Eye (tissue), 1 donor: ENCODE measurements at places on chromosomes 11 and 22.

DNA sequence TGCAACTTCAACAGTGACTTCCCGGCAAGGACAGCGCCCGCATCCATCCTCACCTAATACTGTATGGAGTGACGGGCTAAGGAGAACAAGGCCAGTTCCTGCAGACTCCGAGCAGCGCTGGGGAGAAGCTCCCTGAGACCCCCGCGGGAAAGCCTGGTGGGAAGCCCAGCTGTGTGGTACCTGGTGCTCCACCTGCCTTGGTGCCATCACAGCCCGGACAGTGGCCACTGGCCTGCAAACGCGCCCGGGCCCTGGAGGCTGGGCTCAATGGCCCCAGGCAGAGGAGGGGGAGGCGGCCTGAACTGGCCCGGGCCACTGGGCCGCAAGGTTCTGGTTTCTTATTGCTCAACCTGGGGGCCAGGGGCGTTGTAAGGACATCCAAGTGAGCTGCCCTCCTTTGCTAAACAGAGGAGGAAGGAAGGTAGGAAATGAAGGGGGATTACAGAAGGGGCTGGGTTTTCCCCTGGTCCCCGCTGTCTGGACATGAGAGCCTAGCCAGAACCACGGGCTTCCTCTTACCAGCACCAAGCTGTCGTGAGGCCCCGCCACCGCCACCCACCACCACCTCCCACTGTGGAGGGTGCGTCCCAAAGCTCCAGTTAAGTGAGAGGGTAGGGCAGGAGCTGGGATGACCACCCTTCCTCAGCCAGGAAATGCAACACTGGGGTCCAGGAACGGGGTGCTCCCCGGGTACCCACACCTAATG is 8.5 kb upstream of the CDC42BPG start:
- DNase-seq = no peak

DNA sequence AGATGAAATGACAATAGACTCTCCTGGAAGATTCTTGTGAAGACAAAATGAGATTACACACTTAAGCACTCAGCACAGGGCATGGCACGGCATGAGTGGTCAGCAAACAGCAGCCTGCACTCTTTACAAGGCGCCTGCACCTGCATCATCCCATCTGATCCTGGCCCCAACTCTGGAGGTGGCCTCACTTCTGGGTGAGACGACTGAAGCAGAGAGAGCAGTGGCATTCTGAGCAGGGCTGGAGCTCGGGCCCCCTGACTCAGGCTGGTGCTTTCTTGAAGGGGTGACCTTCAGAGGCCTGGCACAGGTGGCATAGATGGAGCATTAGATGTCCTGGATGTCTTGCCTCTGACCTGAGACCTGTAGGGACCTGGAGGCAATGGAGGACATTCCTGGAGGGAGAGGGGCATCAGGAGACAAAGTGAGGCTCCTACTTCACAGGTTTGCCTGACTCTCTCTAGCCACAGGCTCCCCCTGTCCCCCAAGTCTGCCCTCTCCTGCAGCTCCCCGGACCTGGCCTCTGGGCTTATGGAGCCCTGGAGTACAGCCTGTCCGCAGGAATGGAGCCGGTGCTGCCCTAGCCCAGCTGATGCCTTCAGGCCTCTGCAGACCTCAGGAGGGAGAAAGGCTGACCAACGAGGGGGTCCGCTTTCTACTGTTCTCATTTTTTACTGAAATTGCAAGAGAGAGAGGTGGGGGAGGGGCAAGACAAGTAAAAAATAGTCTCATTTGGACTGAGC is 65.5 kb upstream of the THY1 start:
- DNase-seq = no peak

DNA sequence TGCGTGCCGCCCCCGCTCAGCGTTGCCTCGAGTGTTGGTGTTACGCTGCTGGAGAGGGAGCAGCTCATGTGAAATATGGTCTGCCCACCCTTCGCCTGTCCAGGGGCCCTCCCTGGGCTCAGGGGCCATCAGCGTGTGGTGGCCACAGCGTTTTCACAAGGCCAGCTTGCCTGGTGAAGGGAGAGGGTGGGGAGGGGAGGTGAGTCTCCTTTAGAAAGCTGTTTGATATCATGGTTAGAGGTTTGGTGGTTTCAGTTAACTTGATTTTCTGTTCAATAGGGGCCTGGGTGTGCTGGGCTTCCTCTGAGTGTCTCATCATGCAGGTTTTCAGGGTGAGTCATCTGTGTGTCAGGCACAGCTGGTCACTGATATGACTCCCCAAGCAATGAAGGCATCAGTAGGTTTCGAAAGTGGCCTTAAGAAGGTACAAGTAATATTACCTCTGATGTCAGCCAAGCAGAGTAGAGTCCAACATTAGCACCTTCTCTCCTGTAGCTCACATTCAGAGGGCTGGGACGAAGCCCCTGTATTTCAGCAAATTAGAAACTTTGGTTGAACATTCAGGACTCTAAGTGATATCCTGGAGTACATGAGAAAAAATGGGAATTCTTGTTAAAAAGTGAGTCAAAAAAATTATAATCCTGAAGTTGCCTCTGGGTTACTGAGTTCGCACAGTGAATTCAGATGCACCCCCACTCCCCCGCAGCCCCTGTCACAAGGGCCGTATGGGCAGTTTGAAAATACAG is 172.5 kb downstream of the TBC1D22A start:
- DNase-seq = no peak

GRCh38 chr22:21791635-21792625 is 56.3 kb upstream of the YPEL1 start:
- no peak for DNase-seq

DNA sequence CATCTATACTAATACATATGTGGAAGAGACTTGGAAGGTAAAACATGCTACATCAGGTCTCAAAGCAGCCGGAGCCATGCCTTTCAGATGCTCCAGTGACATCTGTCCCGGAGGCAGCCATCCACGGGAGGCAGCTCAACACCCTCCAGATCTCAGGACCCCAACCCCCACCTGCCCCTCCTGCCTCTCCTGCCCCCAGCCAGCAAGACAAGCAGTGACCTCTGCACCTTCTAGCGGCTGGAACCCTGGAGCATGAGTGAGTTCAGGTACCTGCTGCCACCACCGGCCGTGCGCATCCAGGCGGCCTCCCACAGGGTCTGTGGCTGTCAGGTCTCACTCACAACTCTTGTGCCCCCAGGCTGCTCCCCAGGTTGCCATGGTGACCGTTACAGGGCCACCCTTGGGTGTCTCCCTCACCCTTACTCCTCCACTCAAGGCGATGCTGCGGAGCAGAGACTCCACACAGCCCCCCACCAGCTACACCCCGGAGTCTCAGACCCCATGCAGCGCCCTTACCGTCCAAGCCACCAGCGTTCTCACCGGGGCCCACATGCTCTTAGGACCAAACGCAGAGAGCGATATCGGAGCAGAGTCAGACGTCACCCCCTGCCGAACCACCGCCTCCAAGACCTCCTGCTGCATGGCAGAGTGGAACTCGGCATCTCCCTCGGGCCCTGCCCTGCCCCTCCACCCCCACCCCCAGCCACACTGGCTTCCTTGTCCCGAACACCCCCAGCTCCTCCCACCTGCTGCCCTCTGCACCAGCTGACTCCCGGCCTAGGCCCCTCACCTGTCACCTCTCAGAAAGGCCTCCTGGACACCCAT is 34.7 kb downstream of the CERK start:
- no peak for DNase-seq

DNA sequence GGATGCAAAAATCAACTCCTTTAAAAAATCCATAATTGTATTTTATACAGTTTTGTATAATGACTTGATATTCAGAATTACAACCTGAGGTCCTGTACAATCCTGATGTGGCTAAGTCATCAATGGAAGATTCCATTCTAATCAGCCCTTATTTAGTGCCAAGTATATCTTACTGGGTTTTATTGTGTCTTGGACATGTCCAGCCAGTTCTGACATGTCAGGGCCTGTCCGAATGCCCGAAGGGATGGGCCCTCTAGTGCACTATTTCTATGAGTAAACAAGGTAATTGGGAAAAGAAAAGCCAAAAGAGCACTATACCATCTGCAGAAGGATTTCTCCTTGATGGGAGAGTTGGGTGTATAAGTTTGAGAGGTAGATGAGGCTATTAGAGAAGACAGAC is 412.9 kb downstream of the METTL15 start:
- DNase-seq = no peak

GRCh38 chr22:24024354-24024753 is 13.2 kb downstream of the CABIN1 start:
- DNase-seq = no peak

GRCh38 chr11:62664405-62665074 is 470 bp downstream of the C11orf98 start:
- DNase-seq = no peak

GRCh38 chr11:72224564-72225410 is at the start of gene INPPL1:
INPPL1 (plus strand) TSS chr11:72224767; CDS start chr11:72224985, 218 bp downstream.
- DNase-seq = peak; percentile 83

DNA sequence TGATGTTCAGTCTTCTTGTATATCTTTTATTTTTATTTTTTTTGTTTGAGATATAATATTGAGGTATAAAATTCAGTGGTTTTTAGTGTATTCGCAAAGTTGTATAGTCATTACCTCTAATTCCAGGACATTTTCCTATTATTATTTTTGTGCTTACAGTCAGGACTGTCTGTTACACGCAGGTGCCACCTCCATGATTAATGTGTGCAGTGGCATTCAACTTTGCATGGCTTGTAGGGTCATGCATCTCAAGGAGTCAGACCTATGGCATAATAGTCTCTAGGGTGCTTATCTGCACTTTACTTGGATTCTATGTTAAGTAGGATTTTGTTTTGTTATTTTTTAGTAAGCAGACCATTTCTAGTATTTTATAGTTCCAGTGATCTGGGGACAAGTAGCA is 1.0 kb downstream of the CTR9 start:
- DNase-seq = no peak
